ENCODE measurements at places on chromosomes 2 and 18.

GRCh38 chr2:33729353-33729752 lies 130.3 kb upstream of the FAM98A start:
- no peak for DNase-seq

- DNase-seq = no peak
Measured at GRCh38 chr18:9296233-9297006, 38.2 kb upstream of the TWSG1 start.

DNA sequence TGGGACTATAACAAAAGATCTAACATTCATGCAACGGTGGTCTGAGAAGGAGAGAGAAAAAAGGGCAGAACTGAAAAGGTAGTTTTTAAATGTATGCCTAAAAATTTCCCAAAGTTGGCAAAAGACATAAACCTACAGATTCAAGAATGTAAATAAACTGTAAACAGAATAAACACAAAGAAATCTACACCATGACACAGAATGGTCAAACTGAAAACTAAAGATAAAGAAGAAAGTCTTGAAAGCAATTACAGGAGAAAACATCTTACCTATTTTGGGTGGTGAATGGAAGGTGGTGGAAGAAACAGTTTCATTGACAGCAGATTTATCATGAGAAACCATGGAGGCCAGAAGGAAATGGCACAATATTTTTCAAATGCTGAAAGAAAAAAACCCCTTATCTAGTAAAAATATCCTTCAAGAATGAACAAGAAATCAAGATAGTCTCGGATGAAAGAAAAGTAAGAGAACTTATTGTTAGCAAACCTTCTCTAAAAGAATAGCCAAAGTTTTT lies 35.6 kb upstream of the ZNF397 start:
- DNase-seq = no peak

GRCh38 chr2:150977296-150977695 lies 284.4 kb downstream of the RBM43 start:
- DNase-seq = no peak

DNA sequence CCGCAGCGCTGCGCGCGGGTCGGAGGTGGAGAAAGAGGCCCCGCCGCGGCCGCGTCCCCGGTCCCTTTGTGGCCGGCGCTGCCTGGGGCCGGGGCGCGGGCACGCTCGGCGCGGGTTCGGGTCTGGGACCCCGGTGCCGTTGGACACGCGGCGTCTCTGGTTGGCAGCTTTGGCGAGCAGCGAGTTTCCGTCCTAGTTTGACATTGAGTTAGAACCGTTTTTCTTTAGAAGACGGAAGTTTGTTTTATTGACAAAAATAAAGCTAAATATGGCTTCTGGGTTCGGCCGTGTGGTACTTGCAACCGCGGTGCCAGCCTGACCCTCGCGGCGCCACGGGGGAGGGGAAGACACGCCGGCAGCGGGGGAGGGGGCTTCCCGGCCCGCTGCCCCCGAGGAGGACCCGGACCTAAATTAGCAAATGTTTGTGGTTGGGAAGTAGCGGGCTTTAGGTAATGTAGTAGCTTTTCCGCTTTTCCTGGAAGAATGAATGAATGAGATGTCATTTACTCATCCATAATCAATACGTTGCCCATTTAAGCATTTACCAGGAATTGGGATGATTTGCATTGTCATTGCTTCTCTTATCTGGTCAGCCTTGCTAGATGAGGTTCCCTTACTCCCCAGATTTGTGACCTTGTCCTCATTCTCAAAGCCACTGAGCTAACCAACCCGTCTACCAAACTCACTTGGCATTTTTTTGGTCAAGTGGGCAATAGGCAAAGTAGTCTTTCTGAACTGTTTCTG lies 530 bp downstream of the GALNT1 start:
- DNase-seq = peak; percentile 17

DNA sequence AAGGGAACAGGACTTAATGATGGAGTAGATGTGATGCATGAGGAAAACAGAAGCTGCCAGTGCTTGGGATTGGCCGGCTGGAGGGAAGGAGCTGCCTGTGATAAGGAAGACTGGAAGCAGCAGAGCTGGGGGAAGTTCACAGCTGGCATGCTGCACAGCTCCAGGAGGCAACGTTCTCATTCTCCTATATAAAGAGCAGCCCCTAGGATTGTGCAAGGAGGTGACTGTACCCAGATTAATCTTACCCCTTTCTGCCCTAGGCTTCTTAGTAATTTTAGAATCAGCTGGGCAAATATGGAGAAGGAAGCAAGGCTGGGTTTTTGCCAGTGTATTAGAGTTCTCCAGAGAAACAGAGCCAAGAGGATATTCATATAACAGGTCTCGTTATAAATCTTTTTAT lies 155.8 kb downstream of the ALPK2 start:
- no peak for DNase-seq

DNA sequence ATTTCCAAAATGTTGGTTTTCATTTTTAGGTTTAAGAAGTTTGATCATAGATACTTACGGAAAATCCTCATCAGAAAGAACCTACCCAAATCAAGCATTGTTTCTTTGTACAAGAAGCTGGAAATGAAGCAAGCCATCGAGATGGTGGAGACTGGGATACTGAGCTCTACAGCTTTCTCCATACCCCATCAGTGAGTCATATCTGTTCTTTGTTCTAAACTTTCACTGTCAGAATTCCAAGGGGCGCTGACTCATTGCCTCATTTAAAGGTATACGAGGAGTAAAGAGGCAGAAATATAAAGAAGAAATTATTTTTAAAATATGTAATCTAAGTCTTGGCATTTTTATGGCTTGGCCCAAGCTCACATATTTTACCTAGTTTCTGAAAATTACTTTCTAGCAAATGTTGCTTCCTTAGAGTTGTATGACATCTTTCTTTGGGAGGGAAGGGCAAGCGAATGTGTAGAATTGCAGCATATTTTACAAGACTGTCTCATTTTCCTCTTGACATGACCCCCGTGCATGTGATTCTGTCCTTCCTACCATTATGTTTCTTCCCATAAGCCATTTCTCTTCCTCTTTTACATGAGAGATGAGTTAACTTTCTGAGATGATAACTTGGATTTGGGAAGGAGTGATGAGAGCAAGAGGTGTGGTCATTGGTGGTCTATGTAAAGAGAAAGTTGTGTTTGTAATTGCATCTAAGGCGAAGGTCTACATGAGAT lies 41.2 kb downstream of the SLC9A4 start:
- no peak for DNase-seq

DNA sequence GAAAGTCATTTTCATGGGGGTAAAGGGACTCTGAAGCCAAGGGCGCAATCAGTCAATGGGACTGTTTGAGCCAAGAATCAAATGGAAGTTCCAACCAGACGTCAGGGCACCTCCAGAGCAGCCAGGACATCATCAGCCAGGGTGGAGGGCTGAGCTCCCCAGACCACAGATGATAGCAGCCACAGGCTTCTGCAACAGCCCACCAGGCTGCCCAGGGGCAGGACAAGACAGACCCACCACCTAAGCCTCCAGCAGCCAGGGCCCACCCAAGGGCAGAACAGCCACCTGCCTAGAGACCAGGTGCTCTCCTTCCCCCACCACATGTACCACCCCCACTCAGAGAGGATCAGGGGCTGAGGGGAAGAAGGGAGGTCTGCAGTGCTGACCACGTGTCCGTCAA lies 53.8 kb upstream of the SLC66A3 start:
- no peak for DNase-seq

- DNase-seq = no peak
Measured at GRCh38 chr2:50952596-50952995, 79.3 kb downstream of the NRXN1 start.

DNA sequence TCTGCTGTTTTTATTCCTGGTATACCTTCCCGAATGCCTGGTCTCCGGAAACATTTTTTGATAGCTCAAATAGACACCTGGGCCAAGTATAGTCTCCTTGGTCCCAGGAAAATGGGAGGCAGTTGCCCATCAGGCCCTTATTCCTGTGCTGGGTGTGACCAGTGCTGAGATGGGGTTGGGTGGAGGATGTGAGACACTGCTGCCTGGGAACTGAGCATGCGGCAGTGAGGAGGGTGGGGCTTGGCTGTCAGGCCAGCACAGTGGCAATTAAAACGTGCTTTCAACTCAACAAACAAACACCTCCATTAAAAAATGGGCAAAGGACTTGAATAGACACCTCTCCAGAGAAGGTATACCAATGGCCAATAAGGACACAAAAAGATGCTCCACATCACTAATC lies 12.5 kb downstream of the KLHL29 start:
- DNase-seq = no peak

DNA sequence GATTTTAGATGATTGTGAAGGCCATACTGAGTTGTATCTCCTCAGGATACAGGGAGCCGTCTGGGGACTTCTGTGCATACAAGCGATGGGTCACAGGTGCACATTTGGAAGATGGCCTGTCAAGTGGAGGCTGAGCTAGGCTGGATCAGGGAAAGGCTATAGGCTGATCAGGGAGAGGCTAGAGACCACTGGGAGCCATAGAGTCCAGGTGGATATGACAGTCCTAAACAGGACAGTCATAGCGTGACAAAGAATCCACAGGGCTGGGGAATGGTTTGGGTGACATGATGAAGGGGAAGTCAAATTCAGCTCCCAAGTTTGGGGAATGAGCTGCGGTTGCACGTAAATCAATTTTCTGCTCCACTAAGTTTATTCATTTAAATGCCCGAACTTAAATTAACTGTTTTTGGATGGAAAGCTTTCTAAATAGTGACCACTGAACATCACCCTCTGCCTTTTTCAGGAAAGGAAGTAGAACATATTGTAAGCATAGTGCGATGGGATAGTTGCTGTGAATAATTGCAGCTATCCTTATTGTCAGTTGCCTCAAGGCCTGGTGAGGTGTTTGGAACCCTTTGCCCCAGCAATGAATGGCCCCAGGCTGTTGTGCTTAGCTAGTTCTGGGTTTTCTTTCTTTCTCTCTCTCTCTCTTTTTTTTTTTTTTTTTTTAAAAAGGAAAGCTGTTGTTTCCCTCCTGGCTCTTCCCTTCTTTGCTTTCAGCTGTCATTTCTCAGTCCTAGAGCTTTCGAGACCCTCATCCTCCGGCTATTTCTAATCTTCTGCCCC lies 50.5 kb downstream of the KLHL29 start:
- no peak for DNase-seq

GRCh38 chr18:31217038-31217849 lies 54.6 kb upstream of the DSC1 start:
- no peak for DNase-seq

DNA sequence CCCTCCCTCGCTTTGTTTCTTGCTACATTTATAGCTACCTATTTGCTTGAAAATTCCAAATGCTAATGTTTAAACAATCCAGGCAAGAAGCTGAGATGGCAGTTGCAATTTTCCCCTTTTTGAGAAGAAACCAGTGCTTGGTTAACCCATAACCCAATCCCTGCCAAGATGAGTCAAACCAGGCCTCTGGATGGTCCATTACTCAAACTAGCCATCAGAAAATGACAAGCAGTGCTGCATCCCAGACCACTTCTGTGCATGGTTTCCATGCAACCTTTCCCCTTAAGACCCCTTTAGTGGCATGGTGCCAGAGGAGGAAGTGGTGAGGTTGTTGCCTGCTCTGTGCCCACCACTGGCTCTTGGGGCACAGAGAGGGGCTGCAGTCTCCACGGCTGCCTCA lies 131.2 kb upstream of the RMP24 start:
- no peak for DNase-seq

DNA sequence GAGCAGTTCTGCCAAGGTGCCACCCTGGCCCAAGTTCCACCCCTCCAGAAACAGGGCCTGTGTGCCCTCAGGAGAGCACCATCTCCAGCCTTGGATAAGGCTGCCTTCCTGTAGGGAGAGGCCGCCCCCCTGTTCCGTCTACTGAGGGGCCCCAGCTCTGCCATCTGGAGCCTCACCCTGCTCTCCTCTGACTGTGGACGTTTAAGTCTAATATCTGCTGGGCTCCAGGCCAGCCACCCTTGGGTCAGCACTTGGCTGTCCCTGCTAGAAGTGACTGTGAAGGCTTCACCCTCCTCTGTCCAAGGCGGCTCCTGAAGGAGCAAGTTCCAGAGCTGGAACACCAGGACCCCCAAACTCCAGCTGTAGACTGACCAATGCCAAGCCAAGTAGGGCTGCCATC lies 26.3 kb downstream of the RHOB start:
- DNase-seq = no peak

GRCh38 chr2:182866461-182867406 lies at the start of gene FRZB:
Gene FRZB, minus strand, starts transcription at chr2:182866637. Its CDS starts 85 bp downstream, at chr2:182866552.
- DNase-seq = no peak

DNA sequence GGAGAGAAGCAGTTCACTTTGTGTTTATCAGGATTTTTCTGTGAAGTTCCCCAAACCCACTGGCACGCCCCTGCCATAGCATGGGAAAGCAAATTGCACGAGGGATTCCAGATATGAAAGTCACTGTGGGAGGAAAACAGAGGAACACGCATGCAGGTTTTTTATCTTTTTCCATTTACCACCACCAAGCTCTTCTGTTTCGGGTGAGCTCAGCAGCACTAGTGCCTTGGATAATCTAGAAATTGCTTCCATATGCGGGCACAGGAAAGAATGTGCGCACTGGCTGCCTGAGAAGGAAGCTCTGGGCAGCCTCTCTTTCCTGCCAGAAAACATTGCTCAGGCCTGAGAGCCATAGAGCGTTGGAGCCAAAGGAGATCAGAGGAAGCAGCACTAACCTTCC lies 65.9 kb upstream of the WIPF1 start:
- DNase-seq = no peak

- DNase-seq = no peak
Measured at GRCh38 chr2:220619525-220620220, 952.4 kb downstream of the EPHA4 start.

GRCh38 chr2:105842555-105842954 lies 97.8 kb downstream of the NCK2 start:
- no peak for DNase-seq

GRCh38 chr18:29191263-29191662 lies 1014.3 kb upstream of the CDH2 start:
- DNase-seq = no peak

DNA sequence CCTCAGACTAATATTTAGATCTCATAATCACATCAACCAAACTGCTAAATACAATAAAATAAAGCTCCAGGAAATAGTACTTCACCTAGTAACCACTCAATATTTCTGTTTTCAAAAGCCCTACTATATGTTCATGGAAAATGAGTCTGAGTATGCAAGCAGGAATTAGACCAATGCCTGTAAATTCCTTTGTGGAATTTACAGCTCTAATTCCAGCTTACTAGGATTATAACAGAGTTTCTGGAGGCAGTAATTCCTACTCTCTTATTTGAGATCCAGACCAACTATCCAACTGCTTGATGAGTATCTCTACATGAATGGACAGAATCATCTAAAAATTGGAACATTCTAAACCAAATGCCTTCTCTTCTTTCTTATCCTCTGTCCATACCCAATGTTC lies 11.6 kb downstream of the CDKL4 start:
- DNase-seq = no peak

DNA sequence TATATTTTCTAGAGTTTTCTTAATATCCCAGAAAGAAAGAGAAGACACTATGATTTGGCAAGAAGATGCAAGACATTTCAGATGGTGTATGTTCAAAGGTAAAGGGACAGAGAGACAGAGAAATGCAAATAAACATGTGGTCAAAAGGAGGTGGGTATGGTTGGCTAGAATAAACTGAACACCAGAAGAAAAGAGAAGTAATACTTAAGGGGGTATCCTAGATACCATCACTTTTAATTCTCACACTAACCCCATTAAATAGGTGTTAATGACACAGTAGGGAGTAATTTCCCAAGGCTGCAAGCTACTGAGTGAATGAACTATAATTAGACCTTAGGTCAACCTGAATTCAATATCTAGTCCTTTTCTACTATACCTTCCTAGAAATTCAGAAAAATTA lies 111.2 kb upstream of the CD226 start:
- DNase-seq = no peak

GRCh38 chr18:6355789-6356589 lies 58.7 kb downstream of the L3MBTL4 start:
- DNase-seq = no peak

- no peak for DNase-seq
Measured at GRCh38 chr18:76169733-76170132, 325.3 kb downstream of the ZNF516 start.

- no peak for DNase-seq
Measured at GRCh38 chr2:151862700-151863099, 34.5 kb upstream of the ARL5A start.

All from central memory CD4-positive, alpha-beta T cell (primary cell).